Endothelial cell of umbilical vein (primary cell): ENCODE measurements at places on chromosomes 1 and 21. TPM values are rescaled to one million over a fixed set of nuclear protein-coding genes. Genes with fewer than 3 reads are reported as not detected.

DNA sequence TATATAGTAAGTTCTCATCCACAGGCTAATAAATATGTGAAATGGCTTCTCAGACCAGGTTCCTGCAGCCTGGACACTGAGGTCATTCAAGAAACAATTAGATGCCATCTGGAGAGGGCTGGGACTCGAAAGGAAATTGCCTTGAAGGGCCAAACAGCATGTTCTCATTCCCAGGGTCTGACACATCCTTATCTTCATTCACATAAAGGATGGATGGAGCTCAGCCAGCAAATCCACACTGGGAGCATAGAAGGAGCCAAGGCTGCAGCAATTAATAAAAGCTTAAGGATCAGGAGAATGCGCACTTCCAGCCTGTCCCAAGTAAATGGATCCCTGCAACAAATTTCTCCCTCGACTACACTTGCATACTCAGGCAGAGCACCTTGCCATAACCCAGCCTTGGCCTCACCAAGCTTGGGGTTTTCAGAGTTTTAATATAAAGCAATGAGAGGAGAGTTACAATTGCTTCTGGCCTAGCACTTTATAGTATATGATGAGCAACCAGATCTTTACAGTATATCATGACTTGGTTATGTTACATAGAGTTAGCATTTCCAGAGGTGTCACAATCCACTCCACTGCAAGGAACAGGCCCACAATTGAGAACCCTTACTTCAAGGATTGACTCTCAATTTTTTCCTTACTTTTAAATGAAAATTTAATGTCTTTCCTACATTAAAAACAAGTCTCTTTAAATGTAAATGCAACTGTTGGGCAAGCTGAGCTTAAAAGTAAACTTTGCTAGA is 55.9 kb downstream of the BCAR3 start:
- DNase-seq: peak; percentile 99
- H3K27me3 ChIP-seq: no peaks in the 10 kb centered on the region
- peaks cover 71% of the 10 kb centered on the region for H3K4me1 ChIP-seq

DNA sequence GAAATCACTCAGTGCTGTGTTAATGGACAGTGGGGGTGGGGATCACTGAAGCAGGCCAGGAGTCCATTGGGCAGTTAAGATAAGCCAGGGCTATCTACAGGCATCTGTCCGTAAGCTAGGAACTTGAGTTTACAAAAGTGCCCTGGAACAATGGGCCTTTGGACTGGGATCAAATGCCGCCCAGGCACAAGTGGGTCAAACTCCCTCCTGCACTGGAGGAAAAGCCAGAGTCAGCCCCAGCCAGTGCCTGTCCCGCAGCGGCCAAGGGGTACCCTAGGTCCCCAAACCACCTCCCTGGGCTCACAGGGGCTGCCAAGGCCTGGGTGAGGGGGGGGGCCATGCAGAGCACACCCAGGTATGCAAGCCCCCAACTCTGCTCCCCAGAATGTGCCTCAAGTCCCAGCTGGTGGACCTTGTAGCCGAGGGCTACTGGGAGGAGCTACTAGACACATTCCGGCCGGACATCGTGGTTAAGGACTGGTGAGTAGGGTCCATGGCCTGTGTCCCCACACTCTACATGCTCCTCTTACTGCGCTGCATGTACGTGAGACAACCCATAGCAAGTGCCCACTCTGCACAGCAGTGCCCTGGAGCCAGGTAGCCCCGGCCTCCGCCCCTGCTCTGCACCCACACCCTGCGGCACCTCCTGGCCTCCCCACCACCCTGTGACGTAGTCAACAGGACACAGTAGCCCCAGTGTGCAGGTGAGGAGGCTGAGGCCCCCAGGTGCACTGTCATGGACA is 7.7 kb downstream of the FBXO6 start:
- no peaks in the 10 kb centered on the region for H3K4me1 ChIP-seq
- no peak overlapping the region for H3K27ac ChIP-seq
- H3K36me3 ChIP-seq: peaks cover 14% of the 10 kb centered on the region
- H3K27me3 ChIP-seq: no peaks in the 10 kb centered on the region

GRCh38 chr1:65734979-65735378 is 57.7 kb upstream of the PDE4B start:
- H3K36me3 ChIP-seq: no peaks in the 10 kb centered on the region
- no peaks in the 10 kb centered on the region for H3K4me1 ChIP-seq
- DNase-seq: no peak
- H3K27me3 ChIP-seq: no peaks in the 10 kb centered on the region

- H3K4me3 ChIP-seq: no peak overlapping the region
- no peak for DNase-seq
- no peak overlapping the region for H3K27ac ChIP-seq
- no peaks in the 10 kb centered on the region for H3K27me3 ChIP-seq
These were observed 126.0 kb downstream of the PRDM2 start for GRCh38 chr1:13826009-13826408.

DNA sequence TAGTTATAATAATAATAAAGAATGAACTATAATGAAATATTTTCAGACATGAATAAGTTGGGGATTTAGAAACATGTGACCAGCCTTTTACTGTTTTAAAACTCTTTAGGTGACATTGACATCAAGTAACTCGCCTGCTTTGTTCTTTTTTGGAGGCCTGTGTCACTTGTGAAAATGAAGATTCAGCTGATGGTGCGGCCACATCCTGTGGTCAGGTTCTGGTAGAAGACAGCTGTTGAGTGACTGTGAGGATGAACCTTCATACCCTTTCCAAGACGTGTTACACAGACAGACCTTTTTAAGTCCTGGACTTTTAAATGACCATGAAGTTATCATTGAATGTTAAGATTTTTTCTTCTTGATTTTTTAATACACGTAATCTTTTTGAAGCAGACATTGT is 10.3 kb downstream of the UTS2 start:
- H3K27me3 ChIP-seq: no peaks in the 10 kb centered on the region
- H3K27ac ChIP-seq: no peak overlapping the region
- H3K4me1 ChIP-seq: no peaks in the 10 kb centered on the region
- H3K4me3 ChIP-seq: no peak overlapping the region

DNA sequence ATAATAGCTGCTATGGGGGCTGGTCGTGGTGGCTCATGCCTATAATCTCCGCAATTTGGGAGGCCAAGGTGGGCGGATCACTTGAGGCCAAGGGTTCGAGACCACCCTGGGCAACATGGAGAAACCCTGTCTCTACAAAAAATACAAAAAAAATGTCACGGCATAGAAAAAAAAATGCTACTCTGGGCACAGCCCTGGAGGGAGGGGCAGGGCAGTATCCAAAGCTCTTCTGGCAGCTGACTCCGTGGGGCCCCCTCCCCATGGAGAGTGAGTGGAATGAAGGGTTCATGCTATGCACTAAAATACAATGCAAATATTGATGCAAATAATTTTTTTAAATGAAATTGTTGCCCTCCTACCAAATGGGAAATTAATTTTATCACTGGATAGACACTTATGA is 78.7 kb downstream of the DESI2 start:
- H3K27ac ChIP-seq: no peak overlapping the region
- no peaks in the 10 kb centered on the region for H3K36me3 ChIP-seq
- peaks cover 8% of the 10 kb centered on the region for H3K4me1 ChIP-seq
- no peaks in the 10 kb centered on the region for H3K27me3 ChIP-seq
- DNase-seq: no peak

GRCh38 chr1:61201035-61201434 is 118.7 kb downstream of the NFIA start:
- DNase-seq: peak; percentile 68
- H3K4me3 ChIP-seq: no peak overlapping the region
- peaks cover 14% of the 10 kb centered on the region for H3K4me1 ChIP-seq
- no peaks in the 10 kb centered on the region for H3K36me3 ChIP-seq

DNA sequence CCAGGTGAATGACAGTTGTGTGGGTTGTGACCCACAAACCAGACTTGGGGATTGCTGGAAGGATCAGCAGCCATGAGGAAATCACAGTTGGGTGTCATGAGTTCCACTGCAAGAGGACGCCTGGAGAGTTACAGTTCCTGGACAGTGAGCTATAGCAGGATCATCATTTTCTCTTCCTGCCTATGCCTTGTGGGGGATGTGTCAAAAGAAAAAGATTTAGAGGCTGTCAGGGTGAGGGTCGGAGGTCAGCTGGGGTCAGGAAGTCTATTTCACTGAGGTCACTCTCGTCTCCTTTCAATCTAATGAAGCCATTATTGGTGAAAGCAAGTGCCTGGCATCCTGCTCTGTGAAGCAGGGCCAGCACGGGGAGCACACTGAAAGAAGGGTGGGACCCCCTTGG is 7.0 kb upstream of the LIN28A start:
- H3K36me3 ChIP-seq: no peaks in the 10 kb centered on the region
- H3K4me1 ChIP-seq: no peaks in the 10 kb centered on the region
- H3K27ac ChIP-seq: no peak overlapping the region
- no peaks in the 10 kb centered on the region for H3K27me3 ChIP-seq
- H3K4me3 ChIP-seq: no peak overlapping the region

Gene F3
- total RNA-seq: 1.9 and 2.3 TPM in 2 replicates

Gene SERPINC1
- total RNA-seq: 0.35 TPM in 1 of 2 replicates, not detected in the other

Gene FCAMR
- not detected in 2 replicates for total RNA-seq

Gene BTG2
- 40.3 and 50.1 TPM in 2 replicates for total RNA-seq
